Tibial nerve (tissue), 4 donors: ENCODE measurements at places on chromosomes 7 and 10.

- no peak for DNase-seq
These were observed 10.0 kb downstream of the ERLIN1 start for GRCh38 chr10:100175875-100176274.

DNA sequence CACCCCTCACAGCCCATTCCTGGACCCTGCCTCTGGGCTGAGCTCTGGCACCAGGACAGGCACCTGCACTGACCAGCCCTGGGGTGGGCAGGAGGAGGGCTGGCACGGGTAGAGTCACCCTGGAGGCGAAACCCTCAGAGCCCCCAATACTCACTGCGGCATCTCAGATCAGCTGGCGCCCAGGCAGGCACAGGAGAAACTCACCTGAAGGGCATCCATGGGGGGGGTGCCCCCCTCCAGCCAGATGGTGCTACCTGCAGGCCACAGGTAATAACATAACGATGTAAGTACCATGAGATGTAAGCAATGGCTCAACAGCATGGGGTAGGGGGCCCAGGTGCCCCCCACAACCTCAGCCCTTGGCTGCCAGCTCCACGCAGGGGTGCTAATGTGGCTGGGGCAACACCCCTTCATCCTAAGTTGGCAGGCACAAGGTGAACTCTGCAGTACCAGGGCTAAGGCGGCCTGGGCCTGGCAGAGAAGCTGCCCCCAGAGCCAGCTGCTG lies 12.1 kb upstream of the PYROXD2 start:
- no peak for DNase-seq

- no peak for DNase-seq
These were observed 18.4 kb downstream of the TSPAN14 start for GRCh38 chr10:80472234-80473095.

GRCh38 chr7:102395592-102395872 lies 631 bp upstream of the PRKRIP1 start:
- no peak for DNase-seq

DNA sequence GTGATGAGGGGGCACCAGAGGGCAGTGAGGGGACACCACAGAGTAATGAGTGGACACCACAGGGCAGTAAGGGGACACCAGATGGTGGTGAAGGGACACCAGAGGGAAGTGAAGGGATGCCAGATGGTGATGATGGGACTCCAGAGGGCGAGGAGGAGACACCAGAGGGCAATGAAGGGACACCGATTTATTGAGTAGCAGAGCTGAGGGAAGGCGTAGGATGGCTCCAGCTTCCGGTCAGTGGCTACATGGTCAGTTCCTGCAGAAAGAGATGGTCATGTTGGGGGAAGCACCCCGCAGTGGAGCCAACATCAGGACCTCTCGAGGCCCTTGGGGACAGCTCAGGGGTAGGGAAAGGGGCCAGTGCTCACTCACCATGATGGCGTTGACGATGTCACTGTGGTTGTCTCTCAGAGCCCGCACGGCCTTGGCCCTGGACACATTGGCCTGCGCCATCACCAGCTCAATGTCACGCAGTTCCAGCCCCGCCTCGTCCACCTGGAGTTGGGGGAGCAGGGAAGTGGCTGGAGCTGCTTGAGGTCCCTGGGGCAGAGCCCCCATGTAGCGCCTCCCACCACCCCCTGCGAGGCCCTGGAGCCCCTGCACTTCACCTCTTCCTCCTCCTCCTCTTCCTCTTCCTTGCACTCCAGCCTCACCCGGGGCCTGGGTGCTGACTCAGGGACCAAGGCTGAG lies 8.4 kb downstream of the NACAD start:
- no peak for DNase-seq

GRCh38 chr10:19488592-19489280 lies 327.5 kb upstream of the PLXDC2 start:
- DNase-seq: no peak

DNA sequence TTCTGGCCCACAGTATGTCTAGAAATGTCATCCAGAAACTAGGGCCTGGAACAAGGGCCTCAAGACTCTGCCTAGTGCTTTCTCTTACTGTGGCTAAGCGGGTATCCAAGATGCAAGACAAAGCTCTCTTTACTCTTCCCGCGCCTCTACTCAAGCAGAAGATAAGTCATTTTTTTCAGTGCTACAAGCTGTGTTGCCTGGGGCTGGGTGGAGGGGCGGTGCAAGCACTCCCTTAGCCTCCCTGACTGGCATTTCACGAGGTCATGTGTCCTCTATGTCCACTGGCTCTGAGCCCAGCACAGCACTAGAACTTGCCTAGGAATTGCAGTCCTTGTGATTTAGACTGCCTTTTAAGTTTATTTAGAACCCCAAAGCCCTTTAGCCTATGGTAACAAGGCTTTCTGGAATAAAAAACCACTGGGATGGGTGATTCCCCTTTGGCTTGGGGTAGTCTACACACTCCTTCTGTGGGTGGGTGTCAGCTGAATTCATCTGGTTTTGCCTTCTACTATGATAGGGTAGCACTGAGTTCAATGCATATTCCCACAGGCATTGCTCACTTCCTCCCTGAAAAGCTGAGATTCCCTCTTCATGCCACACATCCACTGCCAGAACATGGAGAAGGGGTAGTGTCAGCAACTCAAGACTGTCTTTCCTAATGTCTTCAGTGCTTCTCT lies 371.8 kb upstream of the KCND2 start:
- DNase-seq: no peak

DNA sequence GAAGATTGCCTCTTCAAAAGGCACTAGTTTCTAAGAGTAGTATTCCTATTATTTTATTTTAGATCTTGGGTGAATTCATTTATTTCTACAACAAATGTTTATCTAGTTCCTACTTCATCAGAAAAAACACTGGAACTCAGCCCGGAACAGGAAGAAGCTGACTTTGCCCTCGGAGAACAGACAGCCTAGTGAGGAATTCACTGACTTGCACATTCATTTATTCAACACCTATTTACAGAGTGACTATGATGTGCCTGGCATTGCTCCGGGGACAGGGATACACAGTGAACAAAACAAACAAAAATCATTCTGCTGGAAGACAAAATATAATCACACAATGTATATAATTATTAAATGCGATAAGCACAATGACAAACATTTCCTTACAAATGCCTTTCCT lies 54.4 kb upstream of the SDK1 start:
- DNase-seq: no peak
